ENCODE measurements at places on chromosomes 12 and 14. TPM values are rescaled to one million over a fixed set of nuclear protein-coding genes. Genes with fewer than 3 reads are reported as not detected.

The EMC9 gene
- total RNA-seq, result 12.1 TPM

The ITPR2 gene
- total RNA-seq, result 11.3 TPM

The PPTC7 gene
- 13.9 TPM for total RNA-seq

The TPH2 gene
- not detected for total RNA-seq

The MMP19 gene
- 9.2 TPM for total RNA-seq

The ADAMTS20 gene
- not detected for total RNA-seq

The LRRC10 gene
- total RNA-seq, result not detected

Measured in subcutaneous preadipocyte (primary cell).